ENCODE measurements at places on chromosomes 7 and 10.

- DNase-seq, result no peak
Measured at GRCh38 chr10:94315024-94315451, 47.7 kb downstream of the NOC3L start.

- no peak for DNase-seq
Measured at GRCh38 chr7:123415625-123416024, 118.8 kb downstream of the IQUB start.

DNA sequence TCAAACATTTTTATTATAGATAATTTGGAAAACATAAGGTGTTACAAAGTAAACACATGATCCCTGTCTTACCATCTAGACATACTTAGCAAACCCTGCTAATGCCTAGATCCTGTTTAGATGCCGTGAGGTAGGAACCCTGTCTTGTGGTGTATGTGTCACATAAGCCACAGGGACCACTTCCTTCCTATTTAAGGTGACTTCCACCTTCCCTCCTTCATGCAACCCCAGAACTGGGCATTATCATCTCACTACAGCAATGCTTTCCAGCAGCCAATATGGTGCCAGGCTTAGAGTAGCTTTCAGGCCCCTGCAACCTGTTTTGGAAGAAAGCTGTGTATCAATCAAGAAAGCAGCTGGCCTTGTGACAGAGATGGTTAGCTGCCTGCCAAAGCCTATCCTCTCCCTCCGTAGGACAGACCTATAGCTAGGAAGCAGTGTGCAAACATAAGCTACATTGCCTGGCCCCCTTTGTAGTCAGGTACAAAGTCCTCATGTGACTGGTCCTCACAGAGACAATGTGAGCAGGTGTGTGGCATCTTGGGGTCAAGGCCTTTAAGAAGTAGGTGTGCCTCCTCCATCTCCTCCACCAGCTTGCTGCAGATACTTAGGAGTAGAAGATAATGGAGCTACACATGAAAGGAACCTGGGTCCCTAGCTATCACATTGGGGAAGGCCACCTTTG, 146.8 kb downstream of the SPAG6 start:
- no peak for DNase-seq

DNA sequence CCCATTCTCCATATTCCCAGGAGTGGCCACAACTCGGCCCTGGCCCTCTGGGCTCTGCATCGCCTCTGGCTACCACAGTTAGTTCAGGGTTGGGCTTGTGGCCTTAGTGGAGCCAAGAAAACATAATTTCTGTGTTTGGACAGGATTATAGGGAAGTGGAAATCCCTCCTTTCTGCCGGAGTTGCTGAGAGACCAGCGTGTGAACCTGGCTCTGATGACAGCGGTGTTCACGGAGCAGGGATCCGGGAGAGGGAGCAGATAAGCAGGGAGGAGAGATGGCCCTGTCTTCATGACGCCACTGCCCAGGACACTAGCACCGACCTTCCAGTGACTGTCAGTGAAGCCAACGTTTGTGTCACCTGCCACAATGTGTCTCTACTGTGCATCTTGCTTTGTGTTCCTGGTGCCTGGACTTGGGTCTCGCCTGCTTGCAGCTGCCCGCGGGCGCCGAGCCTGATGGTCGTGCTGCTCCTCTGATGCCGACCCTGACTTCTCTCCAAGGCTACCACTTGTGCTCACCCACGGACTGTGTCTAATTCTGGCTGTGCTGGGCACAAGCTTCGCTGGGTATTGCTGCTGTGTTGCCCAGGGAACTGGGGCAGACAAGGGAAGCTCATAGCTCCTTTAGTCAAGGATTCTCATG, 67.0 kb upstream of the VIPR2 start:
- no peak for DNase-seq

GRCh38 chr7:15313361-15313760, 248.5 kb downstream of the AGMO start:
- no peak for DNase-seq

DNA sequence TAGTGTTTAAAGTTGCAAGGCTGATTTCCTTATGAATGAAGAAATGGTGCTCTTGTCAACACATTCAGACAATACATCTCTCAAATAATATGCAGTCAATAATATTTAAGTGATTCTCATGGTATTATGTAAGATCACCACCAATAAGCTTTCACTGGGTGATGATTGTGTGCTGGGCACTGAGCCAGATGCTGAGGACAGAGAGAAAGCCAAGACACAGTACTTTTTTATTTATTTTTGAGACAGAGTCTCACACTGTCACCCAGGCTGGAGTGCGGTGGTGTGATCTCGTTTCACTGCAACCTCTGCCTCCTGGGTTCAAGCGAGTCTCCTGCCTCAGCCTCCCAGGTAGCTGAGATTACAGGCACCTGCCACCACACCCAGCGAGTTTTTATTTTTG, 130.6 kb upstream of the LSM8 start:
- no peak for DNase-seq

GRCh38 chr10:64430690-64431323, 909.6 kb downstream of the REEP3 start:
- DNase-seq, result no peak

DNA sequence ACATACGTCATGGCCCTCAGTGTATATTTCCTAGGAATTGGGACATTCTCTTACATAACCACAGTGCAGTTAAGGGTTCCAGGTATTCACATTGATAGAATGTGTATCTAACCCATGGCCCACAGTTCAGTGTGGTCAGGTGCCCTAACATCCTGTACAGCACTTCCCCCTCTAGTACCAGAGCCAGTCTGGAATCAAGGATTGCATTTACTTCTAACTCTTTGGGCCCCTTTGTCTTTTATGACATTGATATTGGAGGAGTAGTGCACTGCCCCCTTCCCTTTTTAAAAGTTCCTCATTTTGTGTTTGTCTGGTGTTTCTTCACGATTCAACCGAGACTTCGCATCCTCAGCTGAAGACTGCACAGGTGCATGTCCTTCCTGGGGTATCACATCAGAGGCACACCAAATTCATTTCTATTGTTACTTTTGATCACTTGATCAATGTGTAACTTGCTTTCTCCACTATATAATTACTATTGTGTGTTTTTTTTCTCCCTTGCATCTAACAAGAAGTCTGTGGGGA, 22.4 kb upstream of the NPFFR1 start:
- DNase-seq, result no peak

DNA sequence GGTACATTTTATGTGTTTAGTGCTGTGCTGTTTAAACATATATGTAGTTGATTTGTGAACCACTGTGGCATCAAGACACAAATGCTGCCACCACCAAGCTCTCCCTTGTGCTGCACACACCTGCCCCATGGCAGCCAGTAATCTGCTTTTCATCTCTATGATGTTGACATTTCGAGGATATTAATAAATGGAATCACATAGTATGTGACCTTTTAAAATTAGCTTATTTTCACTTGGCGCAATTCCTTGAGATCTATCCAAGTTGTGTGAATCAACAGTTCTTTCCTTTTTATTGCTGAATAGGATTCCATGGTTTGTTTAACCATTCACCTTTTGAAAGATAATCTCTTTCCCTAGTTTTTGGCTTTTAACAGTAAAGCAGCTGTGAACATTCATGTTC, 73.1 kb downstream of the BMPR1A start:
- DNase-seq, result no peak

DNA sequence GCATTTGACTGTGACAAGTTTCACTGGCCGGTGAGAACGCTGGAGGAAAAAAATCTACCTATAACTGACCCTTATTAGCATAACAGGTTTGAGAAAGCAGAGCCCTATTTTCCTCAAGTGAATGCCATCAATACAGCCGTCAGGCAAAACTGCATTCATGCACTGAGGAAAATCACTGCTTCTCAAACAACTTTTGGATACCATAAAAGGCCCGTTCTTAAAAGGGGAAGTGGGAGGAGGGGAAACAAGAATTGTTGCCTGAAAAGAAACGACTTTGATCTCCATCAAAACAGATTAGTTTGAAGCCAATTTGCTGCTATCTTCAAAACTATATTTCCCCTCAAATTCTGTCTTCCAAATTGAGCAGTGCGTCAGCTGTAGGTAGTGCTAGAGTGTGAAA, 670.6 kb downstream of the PCDH15 start:
- DNase-seq, result no peak

DNA sequence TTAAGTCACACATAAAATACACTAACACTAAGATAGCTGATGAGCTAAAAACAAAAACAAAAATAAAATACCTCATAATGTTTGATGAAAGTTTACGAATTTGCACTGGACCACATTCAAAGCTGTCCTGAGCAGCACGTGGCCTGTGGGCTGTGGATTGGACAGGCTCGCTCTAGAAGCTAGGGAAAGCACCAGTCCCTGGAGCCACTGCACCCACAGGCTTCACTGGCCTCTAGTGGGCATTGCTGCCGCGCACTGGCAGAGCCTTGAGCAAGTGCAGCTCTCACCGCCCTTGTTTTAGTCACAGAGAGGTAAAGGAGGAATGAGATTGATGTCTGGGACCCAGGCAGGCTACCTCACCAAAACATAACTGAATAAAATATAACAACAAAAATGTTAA, 67.6 kb downstream of the PAX2 start:
- no peak for DNase-seq

DNA sequence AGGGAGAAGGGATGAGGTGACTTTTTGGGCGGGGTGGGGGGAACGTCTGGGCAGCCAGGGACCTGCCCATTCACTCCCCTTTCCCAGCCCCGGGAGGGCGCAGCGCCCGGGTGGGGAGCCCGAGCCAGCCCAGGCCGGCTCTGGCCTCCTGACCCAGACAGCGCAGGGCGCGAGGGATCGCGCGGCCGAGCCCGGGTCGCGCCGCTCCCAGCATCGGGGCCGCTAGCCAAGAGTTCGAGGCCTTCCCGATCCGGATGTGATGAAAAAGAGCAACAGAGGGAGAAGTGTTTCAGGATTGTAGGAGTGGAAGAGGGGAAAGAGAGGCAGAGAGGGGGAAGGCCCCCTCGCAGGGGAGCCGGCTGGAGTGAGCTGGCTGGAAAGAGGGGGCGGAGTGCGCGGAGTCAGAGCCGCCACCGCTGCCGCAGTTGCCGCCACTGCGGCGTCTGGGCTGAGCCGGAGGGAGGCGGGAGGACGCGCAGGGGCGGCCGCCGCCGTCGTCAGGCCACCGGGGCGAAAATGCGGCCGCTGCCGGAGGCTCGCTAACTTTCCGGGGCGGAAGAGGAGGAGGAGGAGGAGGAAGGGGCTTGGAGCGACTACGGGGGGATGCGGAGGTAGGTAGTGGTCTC, at the start of gene MDFIC:
Gene MDFIC (plus strand): TSS at position 69 of the 626 bp plus-strand sequence. CDS start 940 bp downstream, outside the sequence.
- peak; percentile 27 for DNase-seq

DNA sequence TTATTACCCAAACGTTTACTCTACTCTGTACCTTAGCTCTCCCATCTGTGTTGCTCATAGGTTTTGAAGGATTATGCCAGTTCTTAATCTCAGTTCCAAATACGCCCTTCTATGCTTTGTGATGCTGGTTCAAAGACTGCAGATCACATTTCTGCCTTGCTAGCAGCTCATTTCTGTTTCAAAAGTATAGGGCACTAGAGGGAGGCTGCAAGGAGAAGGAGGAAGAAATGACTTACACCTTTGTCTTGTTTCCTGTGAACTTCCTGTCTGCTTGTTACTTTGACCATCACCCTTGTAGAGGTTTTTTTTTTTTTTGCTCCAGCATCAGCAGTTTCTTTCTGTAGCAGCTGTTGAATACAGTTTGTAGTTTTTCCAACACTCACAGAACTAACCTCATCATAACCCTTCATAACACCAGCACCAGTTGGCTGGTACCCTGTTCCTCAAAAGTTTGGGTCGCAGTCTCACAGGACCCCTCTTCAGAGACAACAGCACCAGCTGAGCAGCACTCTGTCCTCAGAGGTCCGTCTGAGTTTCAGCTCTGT, 16.5 kb downstream of the SLK start:
- no peak for DNase-seq

- no peak for DNase-seq
Measured at GRCh38 chr7:105367458-105367857, 21.3 kb downstream of the SRPK2 start.

- no peak for DNase-seq
Measured at GRCh38 chr7:131071786-131072504, 255.7 kb upstream of the MKLN1 start.

DNA sequence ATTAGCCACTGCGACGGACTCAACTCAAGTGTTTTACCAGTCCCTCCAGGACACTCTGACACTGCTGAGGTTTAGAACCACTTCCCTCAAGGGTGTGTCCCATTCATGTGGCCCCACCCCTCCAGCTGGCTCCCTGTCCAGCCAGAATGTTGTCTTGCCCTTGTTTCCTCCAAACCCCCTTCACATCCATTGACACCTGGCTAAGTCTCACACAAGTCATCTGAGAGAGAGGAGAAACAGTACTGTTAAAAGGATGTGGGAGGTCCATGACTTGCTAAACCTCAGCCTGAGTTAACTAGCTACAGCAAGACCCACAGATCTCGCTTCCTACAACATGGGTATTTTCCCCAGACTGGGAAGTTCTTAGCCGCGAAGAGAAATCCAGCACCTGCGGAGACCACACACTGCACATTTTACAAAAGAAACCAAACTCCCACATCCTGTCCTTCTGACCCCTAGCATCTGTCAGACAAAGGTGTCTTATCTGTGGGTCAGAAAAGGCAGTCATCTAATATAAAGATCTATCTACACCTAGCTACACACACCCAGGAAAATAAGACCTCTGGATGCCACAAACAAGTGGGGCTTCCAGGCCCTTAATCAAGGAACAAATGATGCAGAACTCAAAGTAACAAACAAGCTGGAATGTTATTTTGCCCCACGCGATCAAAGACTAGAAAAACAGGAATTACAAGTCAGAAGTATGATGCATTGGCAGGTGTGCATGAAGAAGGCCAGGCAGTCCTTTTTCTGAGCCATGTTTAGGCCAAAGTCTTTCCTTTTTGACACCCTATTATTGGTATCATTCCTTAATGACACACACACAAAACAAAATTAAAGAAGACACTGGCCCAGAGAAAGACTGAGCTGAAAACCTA, 13.9 kb downstream of the OSBPL3 start:
- DNase-seq, result no peak

DNA sequence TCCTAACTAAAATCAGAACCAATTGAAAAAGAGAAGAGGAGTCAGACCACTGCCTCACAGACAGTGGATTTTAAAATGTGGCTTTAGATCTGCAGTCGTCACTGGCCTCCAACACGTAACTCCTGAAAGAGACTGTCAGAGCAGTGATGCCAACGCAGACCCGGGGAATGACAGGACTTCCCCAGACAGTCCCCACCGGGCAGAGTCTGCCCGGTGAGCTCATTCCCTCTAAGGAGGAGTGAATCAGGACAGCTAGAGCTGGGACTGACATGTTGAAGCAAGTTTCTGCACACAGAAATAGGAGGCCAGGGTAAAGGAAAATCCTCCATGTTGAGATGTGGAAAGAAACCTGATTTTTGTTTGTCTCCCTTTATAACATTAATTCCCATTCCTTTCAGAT, 105.0 kb downstream of the TES start:
- no peak for DNase-seq

DNA sequence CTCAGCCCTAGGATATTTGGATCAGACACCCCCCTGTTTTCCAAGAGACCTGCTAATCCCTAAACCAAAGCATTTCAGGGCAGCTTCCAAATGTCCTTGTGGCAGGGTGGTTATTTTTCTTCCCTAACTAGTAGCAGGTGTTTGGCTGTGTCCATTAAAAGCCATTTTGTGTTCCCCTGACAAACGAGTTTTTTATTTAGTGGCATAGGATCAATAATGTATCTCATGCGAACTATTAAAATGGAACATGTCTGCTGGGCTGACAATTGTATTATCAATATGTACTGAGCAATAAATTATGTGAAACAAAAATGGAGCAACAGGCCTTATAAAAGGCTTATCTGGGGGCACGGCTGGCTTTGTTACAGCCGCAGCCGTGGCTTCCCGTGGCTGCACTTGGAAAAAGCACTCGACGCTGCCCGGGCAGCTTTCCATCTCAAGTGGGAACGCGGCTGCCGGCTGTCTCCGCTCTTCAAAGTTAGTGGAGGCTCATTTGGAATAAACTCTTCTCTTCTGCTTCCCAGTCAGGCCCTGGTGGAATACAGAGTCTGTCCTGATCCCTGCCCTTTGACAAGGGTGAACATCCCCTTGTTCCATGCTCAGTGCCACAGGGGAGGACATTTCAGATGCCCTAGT, 554.3 kb downstream of the TYW1 start:
- DNase-seq, result no peak

Measured in T-cell (primary cell).